Renal cortex interstitium (tissue), 15 donors: ENCODE measurements at places on chromosomes 1 and 21. TPM values are rescaled to one million over a fixed set of nuclear protein-coding genes. Genes with fewer than 3 reads are reported as not detected.

GRCh38 chr21:42114646-42115045 is 43.5 kb downstream of the UMODL1 start:
- DNase-seq, result no peak

The CDA gene
- polyA plus RNA-seq, result 4.5 TPM

DNA sequence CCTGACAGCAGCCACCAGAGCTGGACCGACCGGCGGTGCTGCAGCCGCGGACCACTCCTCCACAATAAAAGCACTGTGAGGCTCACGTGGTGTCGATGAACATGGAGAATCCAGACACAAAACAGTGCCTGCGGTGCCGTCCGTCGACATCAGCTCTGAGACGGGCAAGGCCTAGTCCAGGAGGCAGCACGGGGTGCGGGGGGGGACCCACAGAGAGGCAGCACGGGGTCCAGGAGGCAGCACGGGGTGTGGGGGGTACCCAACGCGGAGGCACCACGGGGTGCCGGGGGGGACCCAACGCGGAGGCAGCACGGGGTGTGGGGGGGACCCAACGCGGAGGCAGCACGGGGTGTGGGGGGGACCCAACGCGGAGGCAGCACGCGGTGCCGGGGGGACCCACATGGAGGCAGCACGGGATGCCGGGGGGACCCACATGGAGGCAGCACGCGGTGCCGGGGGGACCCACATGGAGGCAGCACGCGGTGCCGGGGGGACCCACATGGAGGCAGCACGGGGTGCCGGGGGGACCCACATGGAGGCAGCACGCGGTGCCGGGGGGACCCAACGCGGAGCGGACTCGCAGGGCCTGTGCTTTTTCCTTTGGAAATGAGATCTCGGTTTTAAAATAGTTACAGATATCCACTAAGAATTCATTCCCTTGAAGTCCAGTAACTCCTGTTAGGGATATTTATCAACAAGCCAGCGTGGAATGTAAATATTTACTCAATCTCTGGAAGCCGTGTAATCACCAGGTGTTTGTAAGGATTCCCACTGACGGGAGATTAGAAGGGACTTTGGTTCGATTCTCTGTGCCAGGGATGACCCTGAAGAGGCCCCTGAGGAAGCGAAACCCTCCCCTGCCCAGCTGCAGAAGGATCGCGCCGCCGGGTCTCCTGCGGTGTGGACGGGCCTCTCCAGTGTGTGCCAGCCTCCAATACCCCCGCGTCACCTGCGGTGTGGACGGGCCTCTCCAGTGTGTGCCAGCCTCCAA is 52.1 kb downstream of the COL6A1 start:
- DNase-seq, result no peak

The GPR3 gene
- polyA plus RNA-seq, result 1.3 TPM

The SYT2 gene
- polyA plus RNA-seq, result 2.9 TPM

DNA sequence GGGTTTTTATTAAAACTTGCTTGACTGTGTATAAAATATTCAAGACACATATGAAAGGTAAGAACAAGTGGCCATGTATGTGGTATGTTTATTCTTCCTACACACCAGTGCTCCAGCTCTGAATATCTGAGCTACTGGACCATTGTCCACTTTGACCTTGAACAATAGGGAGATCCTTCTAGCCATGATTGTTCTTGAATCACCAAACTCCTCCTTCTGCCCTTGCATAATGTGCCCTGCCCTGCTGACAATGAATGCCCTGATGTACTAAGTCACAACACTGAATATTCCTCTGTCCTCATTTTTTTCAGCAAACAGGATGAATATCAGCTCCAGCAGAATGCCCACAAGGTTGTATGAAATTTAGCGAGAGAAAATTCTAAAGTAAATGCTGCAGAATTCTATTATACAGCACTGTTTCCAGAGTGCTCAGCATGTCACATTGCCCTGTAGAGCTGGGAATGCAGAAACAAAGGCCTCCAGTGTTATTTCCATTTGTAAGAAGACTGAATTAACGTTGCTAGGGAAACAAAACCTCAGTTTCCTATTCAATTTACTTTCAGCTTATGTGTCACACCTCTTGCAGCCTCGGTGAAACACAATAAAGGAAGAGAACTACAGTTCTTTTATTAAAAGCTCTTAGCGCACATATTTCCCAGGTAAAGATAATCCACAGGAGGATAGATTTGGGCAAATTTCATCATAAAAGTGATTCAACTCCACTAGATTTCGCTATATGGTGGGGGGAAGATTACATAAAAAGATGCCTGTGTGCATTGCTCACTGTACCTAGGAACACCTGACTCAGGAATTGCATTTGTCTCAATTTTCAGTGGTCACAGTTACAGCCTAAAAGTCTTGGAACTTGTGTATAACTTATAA is 187.4 kb upstream of the ATP1B1 start:
- no peak for DNase-seq

DNA sequence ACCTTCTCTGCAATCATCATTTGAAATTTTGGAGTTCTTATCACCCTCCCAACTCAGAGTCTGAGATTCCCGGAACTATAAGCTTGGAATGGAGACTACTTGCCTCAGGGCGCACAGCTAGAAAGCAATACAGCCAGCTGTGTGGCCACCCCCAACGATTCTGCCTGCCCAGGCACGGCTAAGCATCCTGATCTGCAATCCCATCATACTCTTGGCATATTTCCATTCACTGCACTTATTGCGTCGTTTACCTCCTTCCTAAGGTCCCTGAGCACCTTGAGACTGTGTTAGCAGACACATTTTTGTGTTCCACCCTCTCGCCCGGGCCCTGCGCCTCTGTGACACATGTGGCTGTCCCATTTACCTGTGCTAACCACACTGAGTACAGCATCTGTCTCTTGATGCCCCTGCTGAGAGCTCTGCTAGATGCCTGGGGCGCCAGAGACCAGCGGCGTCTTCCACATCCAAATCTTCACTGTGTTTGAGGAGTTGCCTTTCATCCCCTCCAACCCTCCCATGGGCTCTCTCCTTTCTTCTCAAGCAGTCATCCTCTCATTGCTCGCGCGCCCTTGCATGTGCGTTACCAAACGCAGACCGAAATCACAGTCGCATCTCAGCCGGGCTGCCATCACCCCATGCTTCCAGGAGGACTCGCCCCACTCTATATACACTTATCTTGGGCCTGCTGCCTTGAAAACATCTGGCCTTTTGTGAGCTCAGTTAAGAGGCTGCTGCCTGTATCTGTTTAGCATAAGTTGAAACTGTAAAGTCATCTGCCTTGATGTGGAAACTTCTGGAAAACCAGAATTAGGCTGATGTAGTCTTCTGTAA is 3.5 kb upstream of the CLDN19 start:
- DNase-seq, result no peak

GRCh38 chr21:39451332-39452206 is at the start of gene SH3BGR:
TSS of gene SH3BGR (plus strand) at chr21:39451970. CDS start at chr21:39452097, 127 bp downstream.
- DNase-seq, result no peak

The S100A7 gene
- 0.65 TPM for polyA plus RNA-seq

DNA sequence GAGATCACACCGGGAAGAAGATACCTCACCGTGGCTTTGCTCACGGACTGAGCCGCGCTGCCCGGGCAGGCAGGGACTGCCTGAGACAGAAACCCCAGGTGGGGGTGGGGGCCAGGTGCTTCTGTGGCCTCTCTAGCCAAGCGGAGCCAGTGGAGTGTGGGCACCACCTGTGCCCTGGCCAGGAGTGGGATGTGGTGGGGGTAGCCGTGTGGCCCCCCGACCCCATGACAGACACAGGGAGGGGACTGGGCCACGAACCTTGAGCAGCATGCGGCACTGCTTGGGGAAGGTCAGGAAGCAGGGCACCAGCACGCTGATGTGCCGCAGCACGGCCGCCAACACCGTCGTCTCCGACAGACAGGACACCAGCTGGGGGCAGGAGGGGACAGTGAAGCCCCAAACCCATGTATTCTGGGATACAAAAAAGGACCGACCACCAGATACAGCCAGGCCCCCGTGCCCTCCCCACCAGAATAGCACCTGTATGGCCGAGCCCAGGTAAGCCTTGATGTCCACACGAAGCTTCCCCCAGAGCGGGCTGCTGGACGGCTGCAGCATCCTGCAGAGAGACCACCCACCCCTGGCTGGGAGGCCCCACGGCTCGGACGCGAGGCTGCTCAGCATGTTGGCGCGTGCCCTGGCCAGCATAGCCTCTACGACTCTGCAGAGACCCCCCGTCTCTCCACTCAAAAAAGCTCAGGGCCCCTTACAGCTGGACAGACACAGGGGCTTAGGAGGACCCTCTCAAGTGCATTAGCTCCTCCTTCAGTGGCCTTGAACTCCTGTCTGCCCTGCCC is 5.3 kb downstream of the NOC2L start:
- no peak for DNase-seq

The ORC1 gene
- polyA plus RNA-seq, result 5.8 TPM

- no peak for DNase-seq
Observed at GRCh38 chr1:25805863-25806225, 5.9 kb downstream of the SELENON start.

The XKR8 gene
- 7.1 TPM for polyA plus RNA-seq

DNA sequence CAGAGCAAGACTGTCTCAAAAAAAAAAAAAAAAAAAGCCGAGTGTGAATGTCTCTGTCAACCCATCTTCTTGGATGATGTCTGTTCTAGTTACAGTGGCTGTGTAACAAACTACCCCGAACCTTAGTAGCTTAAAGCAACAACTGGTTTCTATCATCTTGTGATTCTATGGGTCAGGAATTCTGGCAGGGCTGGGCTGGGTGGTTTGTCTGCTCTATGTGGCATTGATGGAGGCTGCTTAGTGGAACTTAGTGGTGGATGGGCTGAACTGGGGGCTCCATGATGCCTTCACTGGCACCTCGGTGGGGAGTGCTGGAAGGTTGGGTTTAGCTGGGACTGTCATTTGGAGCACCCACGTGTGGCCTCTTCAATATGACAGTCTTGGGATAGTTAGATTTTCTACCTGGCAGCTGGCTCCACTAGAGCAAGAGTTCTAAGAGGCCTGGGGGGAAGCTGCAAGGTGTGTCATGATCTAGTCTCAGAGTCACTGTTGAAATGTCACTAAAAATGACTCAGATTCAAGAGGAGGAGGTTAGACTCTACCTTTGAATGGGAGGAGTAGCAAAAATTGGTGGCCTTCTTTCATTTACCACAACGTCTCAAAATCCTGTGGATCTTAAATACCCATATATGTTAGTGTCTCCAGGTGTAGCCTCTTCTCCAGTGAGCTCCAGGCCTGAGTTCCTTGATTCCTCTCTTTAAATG is 18.6 kb downstream of the ACOT11 start:
- DNase-seq, result no peak

DNA sequence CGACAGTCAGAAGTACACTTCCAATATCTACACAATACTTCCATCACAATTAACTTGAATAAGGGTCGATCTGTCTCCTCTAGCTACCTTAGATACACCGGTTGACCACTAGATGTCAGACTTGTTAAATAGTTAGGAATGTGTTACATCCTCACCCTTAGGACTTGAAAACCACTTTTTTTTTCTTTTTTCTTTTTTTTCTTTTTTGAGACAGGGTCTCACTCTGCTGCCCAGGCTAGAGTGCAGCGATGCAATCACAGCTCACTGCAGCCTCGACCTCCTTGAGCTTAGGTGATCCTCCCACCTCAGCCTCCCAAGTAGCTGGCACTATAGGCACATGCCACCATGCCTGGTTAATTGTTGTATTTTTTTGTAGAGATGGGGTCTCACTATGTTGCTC is 120.4 kb upstream of the GREM2 start:
- DNase-seq, result peak; percentile 34

The SPATA46 gene
- polyA plus RNA-seq, result 0.45 TPM

GRCh38 chr1:201506092-201506491 is 831 bp downstream of the CSRP1 start:
- DNase-seq, result no peak

- no peak for DNase-seq
Observed at GRCh38 chr1:243465738-243466137, 209.9 kb downstream of the SDCCAG8 start.

DNA sequence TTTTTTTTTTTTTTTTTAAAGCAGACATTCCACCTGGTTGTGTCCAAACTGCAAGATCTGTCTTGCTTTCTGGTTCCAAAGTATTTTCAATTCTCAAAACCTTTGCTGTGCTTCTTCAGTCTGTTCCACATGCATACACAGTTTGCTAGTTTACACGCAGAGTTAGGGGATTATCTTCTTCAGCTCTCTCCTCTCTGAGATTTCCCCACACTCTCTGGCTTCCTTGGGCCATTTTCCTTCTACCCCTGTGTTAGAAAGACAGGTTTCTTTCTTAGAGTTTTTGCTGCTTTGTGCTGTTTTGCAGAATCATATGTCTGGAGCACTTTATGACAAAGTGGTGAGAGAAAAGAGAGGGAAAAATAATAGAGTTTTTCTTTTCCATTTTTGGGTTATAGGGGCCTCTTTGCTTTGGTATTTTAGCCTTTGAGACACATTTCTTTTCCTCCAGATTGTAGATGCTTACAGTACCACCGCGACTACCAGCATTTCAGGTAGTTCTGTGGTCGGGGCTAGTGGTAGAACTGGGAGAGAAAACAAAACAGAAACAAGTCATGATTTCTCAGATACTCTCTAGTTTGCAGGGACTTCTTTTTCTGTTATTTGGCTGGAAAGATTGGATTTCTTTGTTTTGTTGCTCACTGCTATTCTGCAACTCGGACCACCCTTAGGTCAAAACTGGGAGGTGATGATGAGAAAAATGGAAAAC is 66.3 kb downstream of the RABGAP1L start:
- DNase-seq, result no peak

DNA sequence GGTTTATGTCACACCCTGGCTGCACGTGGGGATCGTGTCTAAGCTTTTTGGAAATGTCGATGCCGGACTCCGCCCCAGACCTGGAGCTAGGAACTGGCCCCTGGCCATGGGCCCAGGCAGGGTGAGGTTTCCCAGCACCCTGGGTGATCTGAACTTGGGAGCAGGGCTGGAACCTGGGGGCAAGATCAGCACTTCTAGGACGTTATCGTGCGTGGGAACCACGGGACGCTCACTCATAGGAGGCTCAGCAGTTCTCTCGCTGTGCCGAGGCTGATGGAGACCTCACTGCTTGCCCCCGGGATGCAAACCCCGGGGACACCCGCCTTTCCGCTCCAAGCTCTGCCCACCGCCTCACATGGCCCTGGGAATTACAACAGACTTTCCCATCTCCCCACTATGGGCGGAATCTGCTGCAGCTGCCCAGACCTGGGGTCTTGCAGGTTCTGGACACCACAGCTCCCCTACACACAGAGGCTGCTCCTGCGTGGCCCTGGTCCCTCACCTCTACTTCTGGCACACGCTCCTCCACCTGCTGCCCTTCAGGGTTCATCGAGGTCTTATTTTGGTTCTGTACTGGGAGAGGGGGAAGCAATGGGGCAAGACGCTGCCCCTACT is 35.9 kb downstream of the COL18A1 start:
- no peak for DNase-seq

The KCNJ15 gene
- polyA plus RNA-seq, result 233 TPM

DNA sequence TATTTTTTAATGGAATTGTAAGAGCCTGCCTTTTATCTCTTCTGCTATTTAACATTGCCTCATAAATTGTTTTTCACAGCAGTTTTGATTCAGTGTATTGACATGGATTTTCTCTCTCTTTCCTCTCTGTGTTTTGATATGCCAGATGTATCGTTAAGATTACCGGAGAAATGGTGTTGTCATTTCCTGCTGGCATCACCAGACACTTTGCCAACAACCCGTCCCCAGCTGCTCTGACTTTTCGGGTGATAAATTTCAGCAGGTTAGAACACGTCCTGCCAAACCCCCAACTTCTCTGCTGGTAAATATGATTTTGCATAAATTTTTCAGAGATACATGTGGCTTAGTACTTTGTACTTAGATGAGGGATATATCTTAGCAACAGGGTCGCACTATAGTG is 23.1 kb upstream of the DYNLT5 start:
- no peak for DNase-seq

The AKNAD1 gene
- not detected for polyA plus RNA-seq

- no peak for DNase-seq
Observed at GRCh38 chr21:33434770-33435360, 31.7 kb downstream of the IFNGR2 start.

The CFHR2 gene
- polyA plus RNA-seq, result 0.15 TPM
